Esophagus muscularis mucosa (tissue), 4 donors: ENCODE measurements at places on chromosomes 16 and 17. TPM values are rescaled to one million over a fixed set of nuclear protein-coding genes. Genes with fewer than 3 reads are reported as not detected.

FAM20A gene
- 21.2 TPM for total RNA-seq

MMP15 gene
- total RNA-seq = 11.6 TPM

KRT40 gene
- total RNA-seq = not detected

TBC1D3E gene
- not detected for total RNA-seq

EVI2B gene
- 10.8 TPM for total RNA-seq

GRCh38 chr16:64311241-64311640 is 810.6 kb downstream of the CDH11 start:
- H3K27me3 ChIP-seq = no peaks in the 10 kb centered on the region
- no peak overlapping the region for H3K4me3 ChIP-seq
- DNase-seq = no peak
- no peak overlapping the region for H3K27ac ChIP-seq
- H3K4me1 ChIP-seq = no peaks in the 10 kb centered on the region

DNA sequence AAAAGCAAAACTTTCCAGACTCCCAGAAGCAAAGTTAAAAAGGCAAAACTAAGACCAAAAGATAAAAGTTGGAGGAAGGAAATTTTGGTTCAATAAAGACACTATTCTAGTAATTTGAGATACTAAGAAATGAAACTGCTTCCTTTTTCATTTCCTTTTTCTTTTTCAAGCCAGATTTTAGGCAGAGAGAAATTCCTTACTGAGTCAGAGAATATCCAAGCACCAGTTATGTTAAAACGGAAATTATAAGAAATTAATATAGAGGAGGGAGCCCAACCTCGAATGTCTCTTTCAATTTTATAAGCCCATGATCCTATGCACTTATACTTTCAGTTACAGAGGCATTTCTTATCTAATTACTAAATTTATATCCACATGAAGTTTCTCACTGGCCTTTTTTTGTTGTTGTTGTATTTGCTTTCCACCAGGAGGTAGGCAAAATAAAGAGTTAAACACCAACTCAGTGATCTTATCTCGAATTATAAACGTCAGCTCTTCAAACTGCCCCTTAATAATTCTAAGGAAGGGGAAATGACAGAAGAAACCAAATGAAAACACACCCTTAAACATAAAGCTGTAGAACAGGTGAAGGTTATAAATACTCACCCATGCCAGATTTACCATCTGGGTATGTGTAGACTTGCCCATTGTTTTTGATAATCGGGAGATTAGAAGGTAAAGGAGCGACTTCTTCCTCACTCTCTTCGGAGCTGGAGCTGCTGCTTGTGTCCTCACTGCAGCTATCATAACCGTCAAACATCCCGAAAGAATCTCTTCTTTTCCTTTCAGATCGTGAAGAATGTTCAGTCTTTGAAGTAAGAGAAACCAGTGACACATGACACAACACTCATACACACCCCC is 35.2 kb downstream of the MBTD1 start:
- H3K27ac ChIP-seq = peak overlapping the region; percentile 37
- H3K27me3 ChIP-seq = no peaks in the 10 kb centered on the region
- peaks cover 11% of the 10 kb centered on the region for H3K4me1 ChIP-seq
- peaks cover 6% of the 10 kb centered on the region for H3K36me3 ChIP-seq

- peaks cover 83% of the 10 kb centered on the region for H3K36me3 ChIP-seq
- H3K27ac ChIP-seq = no peak overlapping the region
- no peaks in the 10 kb centered on the region for H3K4me1 ChIP-seq
- H3K27me3 ChIP-seq = no peaks in the 10 kb centered on the region
- H3K4me3 ChIP-seq = no peak overlapping the region
- DNase-seq = no peak
Observed at GRCh38 chr17:37557482-37557881, 51.7 kb downstream of the SYNRG start.

GRCh38 chr17:79353016-79353415 is 257.8 kb downstream of the RBFOX3 start:
- no peaks in the 10 kb centered on the region for H3K4me1 ChIP-seq
- no peak overlapping the region for H3K4me3 ChIP-seq
- H3K27me3 ChIP-seq = no peaks in the 10 kb centered on the region
- DNase-seq = no peak
- H3K36me3 ChIP-seq = no peaks in the 10 kb centered on the region

GRCh38 chr17:61361084-61361483 is 38.6 kb upstream of the TBX2 start:
- no peak overlapping the region for H3K4me3 ChIP-seq
- H3K27ac ChIP-seq = no peak overlapping the region
- no peak for DNase-seq
- no peaks in the 10 kb centered on the region for H3K27me3 ChIP-seq
- peaks cover 19% of the 10 kb centered on the region for H3K4me1 ChIP-seq

GRCh38 chr17:4472286-4472685 is 26.4 kb upstream of the SPNS2 start:
- H3K4me1 ChIP-seq = no peaks in the 10 kb centered on the region
- H3K36me3 ChIP-seq = no peaks in the 10 kb centered on the region
- DNase-seq = no peak
- H3K27ac ChIP-seq = no peak overlapping the region
- no peak overlapping the region for H3K4me3 ChIP-seq

DNA sequence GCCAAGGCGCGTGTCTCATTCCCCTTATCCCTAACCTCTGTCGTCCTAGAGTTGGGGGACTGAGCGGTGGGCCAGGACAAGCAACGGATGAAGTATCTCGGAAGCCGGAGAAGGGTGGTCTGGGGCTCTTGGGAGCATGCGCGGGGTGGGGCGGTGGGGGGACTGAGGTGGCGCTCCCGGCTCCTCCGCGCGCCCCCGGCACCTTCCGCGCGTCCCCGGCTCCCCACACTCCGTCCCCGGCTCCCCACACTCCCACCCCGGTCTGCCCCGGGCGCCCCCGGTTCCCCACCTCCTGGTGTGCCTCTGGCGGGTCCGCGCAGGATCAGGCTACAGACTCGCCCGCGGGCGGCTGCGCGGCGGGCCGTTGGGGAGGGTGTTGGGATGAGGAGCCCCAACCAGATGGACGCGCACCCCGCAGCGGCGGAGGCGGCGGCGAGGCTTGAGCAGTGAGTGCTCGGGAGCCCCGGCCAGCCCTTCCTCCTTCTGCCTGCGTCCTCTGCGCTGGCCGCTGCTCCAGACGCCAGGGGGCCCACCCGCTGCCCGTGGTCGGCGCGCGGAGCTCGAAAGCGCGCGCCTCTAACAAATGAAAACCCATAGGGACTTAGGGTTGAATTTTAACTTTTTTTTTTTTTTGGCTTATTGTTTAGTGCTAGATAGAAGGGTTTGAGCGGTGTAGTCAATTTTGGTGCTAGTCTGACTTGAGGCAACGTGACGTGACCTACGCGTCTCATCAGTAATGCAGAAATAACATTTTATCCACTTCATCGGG is 5.6 kb upstream of the CRYM start:
- H3K4me1 ChIP-seq = peaks cover 5% of the 10 kb centered on the region
- peak; percentile 83 for DNase-seq
- peak overlapping the region; percentile 54 for H3K4me3 ChIP-seq
- H3K27ac ChIP-seq = no peak overlapping the region
- H3K27me3 ChIP-seq = no peaks in the 10 kb centered on the region

DNA sequence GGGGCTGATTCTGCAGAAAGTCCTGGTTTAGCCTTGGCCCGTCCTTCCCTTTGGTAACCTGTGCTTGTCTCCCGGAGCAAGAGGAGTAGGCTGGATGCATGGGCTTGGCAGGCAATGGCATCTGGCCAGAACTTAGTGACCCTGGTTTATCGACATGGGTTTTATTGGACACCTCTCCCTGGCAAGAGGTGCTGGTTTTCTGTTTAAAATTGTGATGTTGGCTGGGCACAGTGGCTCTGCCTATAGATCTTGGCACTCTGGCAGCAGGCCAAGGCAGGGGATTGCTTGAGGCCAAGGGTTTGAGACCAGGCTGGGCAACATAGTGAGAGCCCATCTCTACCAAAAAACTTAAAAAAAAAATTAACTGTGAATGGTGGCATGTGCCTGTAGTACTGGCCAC is 31.2 kb downstream of the SLC12A3 start:
- H3K27me3 ChIP-seq = no peaks in the 10 kb centered on the region
- no peak overlapping the region for H3K27ac ChIP-seq
- DNase-seq = no peak
- H3K4me3 ChIP-seq = no peak overlapping the region
- no peaks in the 10 kb centered on the region for H3K36me3 ChIP-seq
- H3K4me1 ChIP-seq = no peaks in the 10 kb centered on the region

- no peaks in the 10 kb centered on the region for H3K27me3 ChIP-seq
- DNase-seq = no peak
- H3K36me3 ChIP-seq = no peaks in the 10 kb centered on the region
- H3K4me1 ChIP-seq = peaks cover 32% of the 10 kb centered on the region
Observed at GRCh38 chr17:46772475-46773220, 45.8 kb downstream of the WNT3 start.
